HepG2 (cell line): ENCODE measurements at places on chromosomes 6 and 20.
A peak's percentile ranks its signal among the peaks of the same experiment; 100 is the strongest.

DNA sequence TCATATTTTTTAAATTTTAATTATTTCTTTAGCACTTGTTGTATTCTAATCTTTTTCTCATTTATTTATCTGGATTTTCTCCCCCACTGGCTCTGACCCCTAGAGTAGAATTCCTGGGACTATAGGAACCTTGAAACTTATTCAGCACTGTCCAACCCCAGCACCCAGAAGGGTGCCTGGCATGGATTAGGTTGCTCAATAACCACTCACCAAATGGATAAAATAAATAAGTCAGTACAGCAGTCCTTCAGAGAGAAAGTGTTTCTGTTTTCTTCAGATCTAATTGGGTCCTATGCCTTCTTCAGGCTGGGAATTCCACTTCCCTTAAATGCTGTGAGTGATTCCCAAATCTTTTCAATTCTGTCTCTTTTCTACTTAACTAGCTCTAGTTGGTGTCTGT, 206.2 kb downstream of the PTPRK start:
- no peak for DNase-seq

DNA sequence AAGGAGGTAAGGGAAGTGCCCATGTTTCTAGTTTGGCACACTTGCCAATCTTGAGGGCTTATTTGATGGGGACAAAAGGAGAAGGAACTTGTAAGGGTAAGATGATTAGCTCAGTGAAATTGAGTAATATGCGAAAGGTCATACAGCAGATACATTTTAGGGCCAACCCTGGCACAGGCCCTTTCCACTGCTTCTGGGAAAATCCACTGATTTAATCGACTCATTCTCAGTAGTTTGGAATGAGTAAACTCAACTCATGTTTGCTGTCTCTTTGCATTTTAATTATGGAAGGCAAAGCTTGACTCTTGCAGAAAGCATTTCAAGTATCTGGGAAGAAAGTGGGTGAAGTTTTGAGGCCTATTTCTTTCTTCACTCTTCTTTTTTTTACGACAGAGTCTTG, 20.0 kb downstream of the PHF20 start:
- no peak for DNase-seq

DNA sequence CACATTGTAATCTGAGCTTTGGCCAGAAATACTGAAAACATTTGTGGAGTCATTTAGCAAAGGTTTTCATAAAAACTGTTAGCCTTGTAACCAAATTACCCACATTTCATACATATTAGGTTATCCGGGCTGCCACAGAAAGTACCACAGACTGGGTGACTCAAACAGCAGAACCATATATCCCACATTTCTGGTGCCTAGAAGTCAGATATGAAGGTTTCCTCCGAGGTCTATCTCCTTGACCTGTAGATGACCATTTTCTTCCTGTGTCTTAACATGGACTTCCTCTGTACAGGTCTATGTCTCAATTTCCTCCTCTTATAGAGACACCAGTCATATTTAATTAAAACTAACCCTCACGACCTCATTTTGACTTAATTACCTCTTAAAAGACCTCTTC, 49.5 kb upstream of the SMIM28 start:
- DNase-seq: no peak

GRCh38 chr6:16511723-16512489, 249.4 kb downstream of the ATXN1 start:
- DNase-seq: no peak

GRCh38 chr6:5537132-5537531, 275.8 kb downstream of the FARS2 start:
- DNase-seq: no peak

GRCh38 chr6:34529665-34530327, 26.3 kb downstream of the SPDEF start:
- peak; percentile 38 for DNase-seq
